Urinary bladder (tissue), 4 donors: ENCODE measurements at places on chromosomes 16 and 17. TPM values are rescaled to one million over a fixed set of nuclear protein-coding genes. Genes with fewer than 3 reads are reported as not detected.

GRCh38 chr16:27742333-27742732 is 192.4 kb downstream of the KATNIP start:
- DNase-seq = no peak

GRCh38 chr16:87486713-87487247 is 6.0 kb downstream of the ZCCHC14 start:
- no peak for DNase-seq

- DNase-seq = no peak
Observed at GRCh38 chr16:72878301-72879269, 169.3 kb downstream of the ZFHX3 start.

DNA sequence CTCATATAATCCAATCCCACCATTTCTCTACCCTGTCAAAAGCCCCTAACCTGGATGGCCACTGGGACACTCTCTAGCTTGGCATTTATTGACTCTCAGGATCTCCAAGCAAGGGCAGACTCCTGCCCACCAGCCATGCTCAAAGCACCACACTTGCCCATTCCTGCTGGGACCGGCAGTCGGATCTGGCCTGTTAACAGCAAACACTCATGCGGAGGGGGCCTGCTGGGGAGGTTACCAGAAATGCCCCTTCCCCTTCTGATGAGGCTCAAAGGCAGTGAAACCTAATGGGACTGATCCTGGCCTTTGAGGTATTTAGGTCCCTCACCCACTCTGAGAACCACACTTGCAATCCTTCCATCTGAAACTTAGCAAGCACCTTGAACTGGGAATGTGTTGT is 6.5 kb upstream of the CCL1 start:
- no peak for DNase-seq

DNA sequence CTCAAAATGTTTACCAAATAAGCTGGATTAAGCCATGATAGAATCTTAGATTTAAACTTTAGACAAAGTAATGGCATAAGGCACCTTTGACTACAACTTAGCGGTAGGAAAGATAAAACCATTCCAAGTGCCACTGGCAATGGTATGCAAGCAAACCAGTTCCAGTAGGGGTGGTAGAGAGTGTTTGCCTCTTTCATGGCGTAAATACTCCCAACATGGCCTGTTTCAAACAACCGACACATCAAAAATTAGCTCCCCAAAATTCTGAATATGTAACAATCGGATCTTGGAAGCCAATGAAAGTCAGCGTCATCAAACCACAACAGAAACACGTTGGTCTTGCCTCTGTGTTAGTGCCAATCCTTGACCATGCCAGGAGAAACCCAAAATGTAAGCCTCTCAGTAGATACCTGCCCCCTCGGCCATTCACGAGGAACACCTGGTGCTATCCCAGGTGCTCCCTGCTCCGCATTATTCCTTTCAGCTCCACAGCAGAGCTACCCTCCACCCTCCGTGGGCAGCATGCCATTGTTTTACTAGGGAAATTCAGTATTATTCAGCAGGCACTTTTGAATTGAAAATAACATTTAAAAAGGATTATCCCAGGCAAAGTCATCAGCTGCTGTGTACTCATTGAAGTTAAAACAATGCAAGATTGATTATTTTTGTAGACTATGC is 307.8 kb upstream of the CDH11 start:
- no peak for DNase-seq

DNA sequence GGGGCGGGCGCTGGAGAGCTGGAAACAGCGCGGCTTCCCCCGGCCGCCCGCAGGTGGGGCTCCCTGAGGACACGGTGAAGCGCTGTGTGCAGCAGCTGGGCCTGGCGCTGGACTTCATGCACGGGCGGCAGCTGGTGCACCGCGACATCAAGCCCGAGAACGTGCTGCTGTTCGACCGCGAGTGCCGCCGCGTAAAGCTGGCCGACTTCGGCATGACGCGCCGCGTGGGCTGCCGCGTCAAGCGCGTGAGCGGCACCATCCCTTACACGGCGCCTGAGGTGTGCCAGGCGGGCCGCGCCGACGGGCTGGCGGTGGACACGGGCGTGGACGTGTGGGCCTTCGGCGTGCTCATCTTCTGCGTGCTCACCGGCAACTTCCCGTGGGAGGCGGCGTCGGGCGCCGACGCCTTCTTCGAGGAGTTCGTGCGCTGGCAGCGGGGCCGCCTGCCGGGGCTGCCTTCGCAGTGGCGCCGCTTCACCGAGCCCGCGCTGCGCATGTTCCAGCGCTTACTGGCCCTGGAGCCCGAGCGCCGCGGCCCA is 27.8 kb downstream of the SBK1 start:
- no peak for DNase-seq

- DNase-seq = no peak
Observed at GRCh38 chr16:89565506-89566372, 5.3 kb downstream of the RPL13 start.

DNA sequence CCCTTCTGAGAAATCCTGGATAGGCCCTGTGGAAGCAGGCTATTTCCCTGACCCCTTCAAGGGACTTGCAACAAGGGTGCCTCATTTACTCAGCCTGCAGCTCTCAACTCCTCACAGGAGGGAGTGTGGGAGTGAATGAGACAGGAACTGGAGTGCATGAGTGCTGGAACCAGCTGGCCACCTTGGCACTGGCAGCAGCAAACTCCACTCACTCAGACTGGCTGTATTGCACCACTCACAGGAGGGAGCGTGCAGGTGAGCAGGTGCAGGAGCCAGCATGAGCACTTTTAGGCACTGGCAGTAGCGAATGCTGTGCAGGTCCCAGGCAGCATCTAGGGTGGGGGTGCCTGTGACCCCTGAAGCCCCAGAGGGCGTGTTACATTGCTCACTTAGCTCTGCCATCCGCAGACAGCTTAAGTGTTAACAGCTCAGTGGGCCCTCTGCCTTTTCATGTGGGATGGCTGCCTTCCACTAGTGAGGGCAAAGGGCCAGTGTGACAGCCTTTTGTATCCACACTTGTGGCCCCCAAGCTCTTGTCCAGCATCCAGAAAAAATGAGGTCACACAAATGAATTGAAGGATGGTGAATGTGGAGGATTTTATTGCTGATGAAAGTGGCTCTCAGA is 11.0 kb upstream of the ZNHIT3 start:
- no peak for DNase-seq

GRCh38 chr16:2686912-2687507 is 4.7 kb downstream of the KCTD5 start:
- DNase-seq = no peak

DNA sequence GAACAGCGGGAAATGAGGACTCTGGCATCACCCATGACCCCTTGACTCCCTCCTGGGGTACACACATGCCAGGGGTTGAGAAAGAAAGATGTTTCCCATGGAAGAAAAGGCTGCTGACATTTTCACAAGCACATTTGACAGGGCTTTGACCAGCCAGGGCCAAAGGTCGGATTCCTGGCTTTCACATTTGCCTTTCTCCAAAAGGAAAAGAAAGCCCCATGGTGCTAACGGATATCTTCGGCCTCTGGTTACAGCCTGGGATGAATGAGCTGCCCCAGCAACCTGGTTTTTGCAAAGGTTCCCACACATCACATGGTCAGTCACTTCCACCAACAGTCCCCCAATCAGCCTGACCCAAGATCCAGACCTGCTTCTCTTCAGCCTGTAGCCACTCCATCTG is 478.2 kb upstream of the CDH11 start:
- DNase-seq = no peak

DNA sequence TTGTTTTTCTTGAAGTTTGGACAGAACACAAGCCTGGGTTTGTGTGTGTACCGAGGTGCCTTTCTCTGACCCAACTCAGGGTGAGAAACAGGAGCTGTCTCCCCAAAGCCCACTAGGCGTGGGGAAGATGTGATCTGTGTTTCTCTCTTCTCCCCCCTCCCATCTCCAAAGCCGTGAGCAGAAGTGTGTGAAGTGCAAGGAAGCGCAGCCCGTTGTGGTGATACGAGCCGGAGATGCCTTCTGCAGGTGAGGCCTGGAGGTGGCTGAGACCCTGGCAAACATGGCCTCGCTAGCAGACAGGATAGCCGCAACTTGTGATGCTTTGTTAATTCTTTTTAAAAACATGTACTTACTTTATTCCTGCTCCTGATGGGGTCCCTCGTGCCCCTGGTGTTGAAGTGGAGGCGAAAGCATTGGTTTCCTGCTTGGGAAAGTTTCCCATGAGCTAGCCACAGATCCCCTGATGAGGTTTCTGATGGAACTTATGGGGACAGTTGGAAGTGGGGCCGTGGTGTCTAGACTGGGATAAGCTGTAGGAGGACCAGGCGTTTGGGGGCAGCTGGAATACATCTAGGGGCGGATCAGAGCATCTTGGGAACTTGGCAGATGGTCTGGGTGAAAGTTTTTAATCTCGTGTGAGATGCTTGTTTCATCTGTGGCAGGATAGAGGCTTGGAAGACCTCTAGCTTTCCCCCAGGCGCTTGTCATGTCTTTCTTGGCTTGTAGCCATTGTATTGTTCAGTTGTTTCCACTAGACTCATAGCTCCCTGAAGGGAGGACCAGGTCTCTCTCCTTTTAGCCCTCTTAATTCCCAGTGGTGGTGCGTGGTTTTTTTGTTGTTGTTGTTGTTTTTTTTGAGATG is 893 bp downstream of the CTU2 start:
- DNase-seq = no peak

DNA sequence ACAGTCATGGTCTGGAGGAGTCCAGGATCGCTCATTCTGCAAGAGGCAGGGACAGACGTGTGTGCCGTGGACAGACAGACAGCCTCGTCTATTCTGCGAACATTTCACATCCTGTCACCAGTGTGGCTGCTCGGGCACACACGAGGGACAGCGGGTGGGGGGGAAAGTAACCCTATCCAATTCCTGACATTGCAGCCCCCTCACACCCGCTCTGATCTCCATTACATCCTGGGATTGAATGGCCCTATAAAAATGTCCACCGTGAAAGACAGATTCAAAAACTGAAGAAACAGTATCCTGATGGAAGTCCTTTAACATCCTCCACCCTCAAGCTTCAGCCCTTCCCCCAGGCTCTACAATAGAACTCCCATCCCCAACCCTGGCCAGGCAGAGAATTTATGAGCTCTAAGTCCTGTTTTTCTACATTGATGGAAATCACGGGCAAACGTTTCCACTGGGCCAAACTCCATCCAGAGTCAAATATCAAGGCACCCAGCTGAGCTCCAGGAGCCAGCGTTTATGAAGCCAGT is 39.4 kb downstream of the HS3ST3A1 start:
- DNase-seq = peak; percentile 21

GRCh38 chr17:4574448-4575045 is 9.8 kb upstream of the SMTNL2 start:
- no peak for DNase-seq

DNA sequence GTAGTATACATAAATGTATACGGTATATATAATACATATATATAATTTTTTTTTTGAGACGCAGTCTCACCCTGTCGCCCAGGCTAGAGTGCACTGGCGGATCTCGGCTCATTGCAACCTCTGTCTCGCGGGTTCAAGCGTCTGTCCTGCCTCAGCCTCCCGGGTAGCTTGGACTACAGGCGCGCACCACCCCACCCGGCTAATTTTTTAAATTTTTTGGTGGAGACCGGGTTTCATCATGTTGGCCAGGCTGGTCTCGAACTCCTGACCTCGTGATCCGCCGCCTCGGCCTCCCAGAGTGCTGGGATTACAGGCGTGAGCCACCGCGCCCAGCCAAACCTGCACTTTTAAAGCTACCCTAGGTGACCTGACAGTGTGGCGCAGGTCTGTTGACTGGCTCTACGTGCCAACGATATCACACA is 745 bp downstream of the PAM16 start:
- DNase-seq = no peak

DNA sequence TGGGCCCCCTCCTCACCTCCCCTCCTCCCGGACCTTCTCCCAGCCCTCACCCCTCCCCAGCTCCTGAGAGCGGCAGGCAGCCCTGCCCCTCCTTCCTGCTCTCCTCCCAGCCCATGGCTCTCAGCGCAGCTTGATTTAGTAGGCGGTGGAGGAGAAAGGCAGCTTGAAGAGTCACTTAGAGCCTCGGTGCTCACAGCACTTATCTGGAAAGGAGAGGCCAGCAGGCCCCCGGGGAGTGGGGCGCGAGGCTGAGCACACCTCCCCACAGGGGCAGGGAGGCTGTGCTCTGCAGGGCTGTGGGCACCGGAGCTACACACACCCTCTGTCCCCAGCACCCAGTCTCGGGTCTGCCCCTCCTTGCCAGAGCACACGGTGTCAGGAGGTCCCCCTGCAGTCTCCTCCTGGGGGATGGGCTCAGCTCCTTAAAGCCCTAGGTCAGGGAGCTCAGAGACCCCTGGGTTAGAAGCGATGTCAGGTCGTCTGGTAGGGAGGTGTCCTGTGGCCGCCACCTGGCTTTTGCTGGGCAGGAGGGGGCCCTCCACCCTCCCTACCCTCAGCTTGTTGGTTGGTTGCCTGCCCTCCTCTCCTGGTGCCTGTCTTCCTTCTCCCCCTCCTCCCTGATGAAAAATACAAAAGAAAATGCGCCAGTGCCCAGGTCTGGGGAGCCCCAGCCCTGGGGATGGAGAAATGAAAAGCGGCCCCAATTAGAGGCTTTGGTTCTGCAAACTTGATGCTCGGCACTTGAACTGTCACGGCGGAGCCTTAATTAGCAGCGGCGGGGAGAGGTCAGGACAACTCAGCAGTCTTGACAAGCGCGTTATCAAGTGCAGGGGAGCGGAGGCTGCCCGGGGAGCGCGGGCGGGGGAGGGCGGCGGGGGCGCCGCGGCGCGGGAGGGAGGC is 151.1 kb upstream of the GSE1 start:
- peak; percentile 69 for DNase-seq

- DNase-seq = no peak
Observed at GRCh38 chr16:24367186-24367710, 111.1 kb downstream of the CACNG3 start.

DNA sequence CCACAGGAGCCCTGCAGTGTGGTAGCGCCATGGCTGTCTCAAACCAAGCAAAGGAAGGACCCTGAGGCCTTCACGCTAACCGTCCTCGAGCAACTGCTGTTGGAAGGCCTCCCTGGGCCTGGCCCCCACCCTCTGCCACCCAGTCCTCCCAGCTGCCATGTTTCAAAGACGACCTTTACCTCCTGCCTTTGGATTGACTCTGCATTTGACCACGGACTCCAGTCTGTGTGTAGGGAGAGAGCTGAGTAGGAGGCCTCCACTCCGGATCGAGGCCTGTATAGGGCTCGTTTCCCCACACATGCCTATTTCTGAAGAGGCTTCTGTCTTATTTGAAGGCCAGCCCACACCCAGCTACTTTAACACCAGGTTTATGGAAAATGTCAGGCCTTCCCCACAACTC is 24.3 kb downstream of the PLCD3 start:
- no peak for DNase-seq

GRCh38 chr17:36827081-36827480 is 110.2 kb upstream of the LHX1 start:
- DNase-seq = no peak

DNA sequence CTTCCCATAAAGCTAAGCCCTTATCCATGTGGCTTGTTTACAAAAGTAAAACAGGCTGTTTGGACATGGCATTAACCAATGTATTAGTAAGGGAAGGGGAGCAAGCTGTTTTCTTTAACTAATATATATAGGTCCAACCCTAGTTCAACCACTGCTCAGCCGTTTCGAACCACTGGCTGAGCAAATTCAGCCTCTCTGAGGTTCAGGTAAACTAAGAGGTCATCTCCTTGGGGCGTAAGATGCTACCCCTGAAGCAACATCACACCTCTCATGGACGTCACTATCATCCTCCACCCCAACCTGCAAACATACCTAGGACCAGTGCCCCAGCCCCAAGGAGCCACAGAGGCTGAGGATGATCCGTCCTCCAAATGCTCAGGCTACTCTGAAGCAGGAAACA is 45.2 kb downstream of the ANKRD11 start:
- no peak for DNase-seq

GRCh38 chr17:30378825-30379302 is at the start of gene CPD:
Gene CPD (plus strand): TSS chr17:30378927. CDS start chr17:30378981, 54 bp downstream.
- DNase-seq = peak; percentile 87

Gene GP1BA
- not detected for total RNA-seq

Gene CMC2
- 26.2 TPM for total RNA-seq

Gene KRTAP2-3
- not detected for total RNA-seq

Gene ZPBP2
- not detected for total RNA-seq

Gene C17orf50
- not detected for total RNA-seq
